ENCODE measurements at places on chromosomes 4 and X. TPM values are rescaled to one million over a fixed set of nuclear protein-coding genes. Genes with fewer than 3 reads are reported as not detected.

DNA sequence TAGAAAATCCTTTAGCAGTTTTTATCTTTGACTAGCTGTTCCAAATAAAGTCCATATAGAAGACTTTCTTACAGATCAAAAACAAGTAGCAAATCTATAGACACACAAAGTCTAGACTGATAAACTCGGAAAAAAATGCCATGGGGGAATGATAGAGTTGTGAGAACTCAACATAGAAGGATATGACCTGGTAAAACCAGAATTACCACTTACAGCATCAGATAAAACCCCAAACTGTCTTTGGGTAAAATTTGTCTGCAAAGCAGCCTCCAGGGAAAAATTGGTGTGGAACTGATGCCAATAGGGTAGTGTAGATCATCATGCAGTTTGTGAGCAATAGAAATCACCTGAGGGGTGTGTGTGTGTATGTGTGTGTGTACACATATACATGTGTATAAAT, 579.1 kb downstream of the SPOCK3 start:
- DNase-seq: no peak

DNA sequence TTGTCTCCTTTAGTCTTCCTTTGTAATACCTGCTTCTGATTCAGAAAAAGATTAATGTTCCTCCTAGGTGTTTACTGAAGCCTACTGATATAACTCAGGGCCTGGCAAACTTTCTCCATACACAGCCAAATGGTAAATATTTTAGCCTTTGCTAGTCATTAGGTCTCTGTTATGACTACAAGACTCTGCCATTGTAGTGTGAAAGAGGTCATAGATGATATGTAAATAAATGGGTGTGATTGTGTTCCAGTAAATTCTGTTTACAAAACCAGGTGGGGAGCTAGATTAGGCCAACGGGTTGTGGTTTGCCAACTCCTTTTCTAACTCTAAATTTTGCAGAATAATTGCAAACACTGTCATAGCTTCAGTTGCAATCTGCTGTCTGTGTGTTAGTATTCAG, 568.1 kb upstream of the GNPDA2 start:
- DNase-seq: no peak

DNA sequence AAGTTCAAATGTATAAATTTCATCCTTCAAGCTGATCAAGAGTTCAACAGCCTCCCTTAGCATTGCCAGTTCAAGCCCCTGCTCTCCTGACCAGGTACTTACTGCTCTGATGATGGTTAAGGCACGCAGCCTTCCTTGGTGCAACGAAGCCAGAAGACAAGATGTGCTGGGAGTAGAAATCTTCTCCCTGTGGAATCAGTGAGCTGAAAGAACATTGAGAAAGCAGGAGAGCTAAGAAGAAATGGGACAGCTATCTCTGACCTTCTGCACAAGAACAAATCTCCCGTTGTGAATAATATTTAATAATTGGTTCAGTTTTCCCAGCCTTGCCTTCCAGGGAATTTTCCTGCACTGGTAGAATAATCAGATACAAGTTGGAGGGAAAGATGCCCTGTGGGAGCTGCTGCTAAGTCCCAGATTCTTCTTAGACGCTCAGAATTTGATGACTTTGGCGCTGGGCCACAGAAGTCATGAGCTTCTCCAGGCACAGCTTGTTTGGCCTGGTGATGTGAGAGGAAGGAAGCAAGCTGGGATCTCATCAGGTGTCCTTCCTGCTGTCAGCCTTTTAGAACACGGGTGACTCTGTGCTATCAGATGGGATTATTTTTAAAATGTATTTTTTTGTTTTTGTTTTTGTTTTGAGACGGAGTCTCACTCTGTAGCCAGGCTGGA, 77.8 kb downstream of the CD38 start:
- no peak for DNase-seq

- no peak for DNase-seq
These were observed 43.3 kb upstream of the SLC39A8 start for GRCh38 chr4:102388611-102389010.

GRCh38 chr4:123167931-123168330, 228.7 kb upstream of the SPRY1 start:
- DNase-seq: no peak

- DNase-seq: no peak
These were observed 36.1 kb downstream of the MTTP start for GRCh38 chr4:99610605-99611175.

- DNase-seq: no peak
These were observed 230.9 kb downstream of the C4orf33 start for GRCh38 chr4:129326571-129327460.

DNA sequence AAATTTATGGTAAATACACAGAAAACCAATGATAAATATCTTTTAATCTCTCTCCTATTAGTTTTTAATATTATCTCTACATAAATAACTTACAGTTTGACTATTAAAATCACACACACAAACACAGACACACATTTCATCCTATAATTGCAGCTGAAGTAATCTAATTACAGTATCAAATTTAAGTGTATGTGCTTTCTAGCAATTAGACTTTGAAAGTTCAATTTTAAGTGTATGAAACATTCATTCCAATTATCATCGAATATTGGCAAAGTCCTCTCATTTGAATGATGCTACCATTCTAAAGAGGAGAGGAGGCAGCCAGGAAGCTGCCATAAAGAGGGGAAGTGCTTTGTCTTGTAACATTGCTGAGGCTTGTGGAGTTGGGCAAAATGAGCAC, 221.2 kb upstream of the PABPC4L start:
- no peak for DNase-seq

SSX4 gene
- not detected for total RNA-seq

EGFL6 gene
- 0.92 TPM for total RNA-seq

DNA sequence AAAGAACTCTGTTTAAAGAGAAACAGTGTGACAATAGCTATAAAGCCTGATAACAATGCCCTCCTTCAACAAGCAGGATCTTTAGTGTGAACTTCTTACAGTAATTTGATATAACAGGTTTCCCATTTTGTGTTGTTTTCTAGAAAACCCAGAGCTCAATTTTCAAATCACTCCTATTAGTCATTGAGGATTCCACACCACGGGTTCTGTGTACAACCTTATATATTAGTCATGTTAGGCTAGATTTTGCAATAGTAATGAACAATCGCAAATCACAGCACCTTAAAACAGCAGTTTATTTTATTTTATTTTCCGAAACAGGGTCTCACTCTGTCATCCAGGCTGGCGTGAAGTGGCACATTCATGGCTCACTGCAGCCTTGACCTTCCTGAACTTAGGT, 1020.9 kb upstream of the INTU start:
- DNase-seq: no peak

- no peak for DNase-seq
These were observed 93.8 kb downstream of the SLC10A6 start for GRCh38 chr4:86755388-86755787.

- DNase-seq: no peak
These were observed 11.7 kb downstream of the COQ2 start for GRCh38 chr4:83272900-83273299.

- DNase-seq: no peak
These were observed 127.6 kb upstream of the NUDT6 start for GRCh38 chr4:123050018-123050417.

DNA sequence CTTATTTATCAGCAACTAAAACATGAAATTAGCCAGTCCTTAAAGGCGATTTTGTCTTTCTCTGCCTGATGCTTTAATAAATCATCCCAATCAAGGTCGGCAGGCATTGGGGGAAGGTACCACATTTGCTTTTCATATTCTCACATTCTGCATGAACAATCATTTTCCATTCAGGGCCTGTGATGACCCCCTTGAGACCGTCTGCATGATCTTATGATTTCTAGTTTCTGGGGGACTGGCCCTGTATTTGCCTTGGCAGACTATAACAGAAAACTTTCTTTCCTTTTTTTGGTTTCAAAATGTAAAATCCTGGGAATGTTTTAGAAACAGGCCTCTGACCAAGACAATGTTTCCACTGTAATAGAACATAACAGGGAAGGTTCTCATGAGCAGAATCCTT, 296.8 kb downstream of the IDS start:
- no peak for DNase-seq

DNA sequence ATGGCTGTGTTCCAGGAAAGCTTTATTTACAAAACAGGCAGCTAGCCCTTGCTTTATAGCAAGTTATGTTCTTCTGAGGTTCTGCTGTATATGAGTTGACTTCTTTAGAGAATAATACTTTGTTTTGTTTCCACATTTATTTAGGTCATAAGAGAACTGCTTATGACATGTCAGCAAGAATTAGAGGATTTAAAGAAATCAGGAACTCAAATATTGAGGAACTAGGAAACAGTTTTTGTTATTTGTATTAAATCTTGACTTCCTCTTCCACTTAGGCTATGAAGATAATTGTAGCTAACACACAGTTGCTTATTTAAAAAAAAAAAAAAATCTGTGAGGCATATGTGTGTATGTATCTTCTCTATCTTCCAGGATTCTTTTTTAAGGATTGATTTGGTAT, 14.3 kb downstream of the ZRSR2 start:
- DNase-seq: no peak

- DNase-seq: no peak
These were observed 13.7 kb downstream of the APELA start for GRCh38 chr4:164890691-164891090.

- no peak for DNase-seq
These were observed 41.6 kb upstream of the ADRA2C start for GRCh38 chr4:3724319-3725231.

- DNase-seq: no peak
These were observed 98.9 kb downstream of the FRMPD4 start for GRCh38 chrX:12237131-12237530.

GUCY2F gene
- total RNA-seq: not detected

DNA sequence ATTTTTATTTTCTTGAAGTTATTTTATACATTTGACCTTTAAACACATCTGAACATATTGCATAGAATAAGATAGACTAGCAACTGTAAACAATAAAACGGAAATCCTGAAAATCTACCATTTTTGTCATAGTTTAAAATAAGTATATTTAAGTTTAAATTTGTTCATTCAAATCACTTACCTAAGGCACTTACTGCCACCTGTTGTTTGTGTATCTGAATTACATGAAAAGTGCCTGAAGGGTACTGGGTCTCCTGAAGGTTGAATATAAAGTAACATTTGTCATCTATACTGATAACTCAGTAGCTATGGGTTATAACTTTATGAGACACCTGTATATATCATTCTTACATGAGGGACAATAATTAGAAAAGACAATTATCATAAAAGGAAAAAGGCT, 38.6 kb downstream of the TRPC5 start:
- no peak for DNase-seq

PRRG1 gene
- 11.9 TPM for total RNA-seq

- no peak for DNase-seq
These were observed 1.4 kb upstream of the MAGED1 start for GRCh38 chrX:51891821-51892551.

TEX11 gene
- not detected for total RNA-seq

GRCh38 chrX:40539214-40540142, 41.3 kb upstream of the ATP6AP2 start:
- DNase-seq: no peak

- DNase-seq: peak; percentile 3
These were observed at the start of gene FAM13A for GRCh38 chr4:89056953-89057398. TSS of gene FAM13A (minus strand) at chr4:89057185. CDS start at chr4:89056964, 221 bp downstream.

DNA sequence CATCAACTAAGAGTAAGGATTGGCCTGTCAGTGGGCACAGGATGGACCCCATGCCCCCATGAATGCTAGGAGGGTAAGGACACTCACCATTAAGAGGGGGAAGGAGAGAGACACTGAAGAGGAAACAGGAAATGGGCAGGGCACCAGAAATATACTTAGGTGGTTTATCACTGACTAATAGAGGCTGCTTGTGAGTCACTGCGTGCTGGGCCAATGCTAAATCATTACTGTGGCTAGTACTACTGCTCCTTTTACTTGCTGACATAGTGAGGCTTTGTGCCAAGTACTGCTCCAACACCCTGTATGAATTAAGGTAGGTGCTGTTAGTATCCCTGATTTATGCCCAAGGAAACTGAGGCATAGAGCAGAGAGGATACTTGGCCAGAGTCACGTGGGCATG, 130.4 kb upstream of the FRMPD4 start:
- DNase-seq: no peak

ZNF732 gene
- 1.4 TPM for total RNA-seq

DNA sequence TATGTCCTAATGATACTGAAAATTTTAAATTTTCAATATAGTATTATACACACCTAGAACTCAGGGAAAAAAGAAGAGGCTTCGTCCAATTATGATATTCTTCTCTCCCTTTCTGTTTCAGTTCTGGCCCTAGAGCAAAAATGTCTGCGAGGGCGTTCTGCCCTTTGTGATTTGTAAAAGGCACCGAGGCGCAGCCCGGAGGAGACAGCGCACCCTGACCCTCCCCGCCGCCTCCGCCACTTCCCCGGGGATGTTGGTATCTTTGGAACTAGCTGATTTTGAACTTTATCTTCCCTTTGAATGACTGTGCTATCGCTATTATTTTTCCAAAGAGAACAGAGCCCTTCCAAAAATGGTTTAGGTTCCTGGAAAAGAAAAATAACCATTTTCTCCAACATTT, 173.2 kb upstream of the FAM9B start:
- DNase-seq: no peak

DNA sequence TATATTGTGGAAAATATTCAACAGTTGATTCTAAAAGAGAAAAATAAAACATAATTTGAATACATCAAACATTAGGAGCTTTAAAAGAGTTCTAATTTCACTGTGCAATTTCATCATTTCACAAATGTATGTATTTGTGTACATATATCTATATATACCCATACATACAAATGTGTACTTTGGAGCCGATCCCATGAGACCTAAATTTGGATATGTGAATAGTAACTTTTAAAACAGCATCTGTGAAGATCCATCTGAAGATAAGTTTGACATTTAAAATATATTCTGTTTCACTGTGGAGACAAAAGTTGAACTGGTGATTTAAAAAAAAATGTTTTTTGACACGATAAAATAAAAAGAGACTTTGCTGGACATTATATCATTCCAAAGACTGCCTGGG, 374.0 kb downstream of the TMA16 start:
- no peak for DNase-seq

TLR10 gene
- total RNA-seq: not detected

- DNase-seq: no peak
These were observed 18.0 kb downstream of the ARHGAP10 start for GRCh38 chr4:147749811-147750321.

RPS6KA3 gene
- 15.8 TPM for total RNA-seq

DNA sequence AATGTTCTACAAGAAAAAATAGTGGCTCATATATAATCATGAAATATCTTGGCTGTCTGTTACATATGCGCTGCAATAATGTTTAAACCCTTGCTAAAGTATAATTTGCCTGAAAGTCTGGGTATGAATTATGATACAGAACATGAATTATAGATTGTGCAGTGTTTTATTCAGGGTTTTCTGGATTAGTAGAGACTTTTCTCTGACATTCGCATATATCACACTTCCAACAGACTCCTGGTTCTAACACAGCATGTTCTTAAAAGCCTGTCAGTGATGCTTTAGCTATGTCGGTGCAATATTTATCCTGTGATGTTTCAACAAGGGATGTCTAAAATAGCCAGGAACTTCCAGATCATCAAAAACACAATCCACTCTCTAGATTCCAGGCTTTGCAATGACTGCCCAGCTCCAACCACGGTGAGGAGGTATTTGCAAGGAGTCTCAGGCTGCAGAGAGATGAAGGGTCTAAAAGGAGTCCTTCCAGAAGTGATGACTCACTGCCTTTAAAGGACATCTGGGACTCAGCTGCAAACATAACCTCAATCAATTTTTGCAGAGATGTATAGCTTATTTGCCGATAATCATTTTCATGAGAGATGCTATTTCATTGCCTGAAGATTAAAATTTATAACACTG, 69.4 kb downstream of the RWDD4 start:
- no peak for DNase-seq

GRCh38 chr4:171636606-171637005, 176.6 kb upstream of the GALNTL6 start:
- DNase-seq: no peak

NPY1R gene
- total RNA-seq: 1.1 TPM

- DNase-seq: no peak
These were observed 149.1 kb downstream of the PAPSS1 start for GRCh38 chr4:107570952-107571351.
